NCI-H2171 (cell line): ENCODE measurements at places on chromosomes 11 and 22.

DNA sequence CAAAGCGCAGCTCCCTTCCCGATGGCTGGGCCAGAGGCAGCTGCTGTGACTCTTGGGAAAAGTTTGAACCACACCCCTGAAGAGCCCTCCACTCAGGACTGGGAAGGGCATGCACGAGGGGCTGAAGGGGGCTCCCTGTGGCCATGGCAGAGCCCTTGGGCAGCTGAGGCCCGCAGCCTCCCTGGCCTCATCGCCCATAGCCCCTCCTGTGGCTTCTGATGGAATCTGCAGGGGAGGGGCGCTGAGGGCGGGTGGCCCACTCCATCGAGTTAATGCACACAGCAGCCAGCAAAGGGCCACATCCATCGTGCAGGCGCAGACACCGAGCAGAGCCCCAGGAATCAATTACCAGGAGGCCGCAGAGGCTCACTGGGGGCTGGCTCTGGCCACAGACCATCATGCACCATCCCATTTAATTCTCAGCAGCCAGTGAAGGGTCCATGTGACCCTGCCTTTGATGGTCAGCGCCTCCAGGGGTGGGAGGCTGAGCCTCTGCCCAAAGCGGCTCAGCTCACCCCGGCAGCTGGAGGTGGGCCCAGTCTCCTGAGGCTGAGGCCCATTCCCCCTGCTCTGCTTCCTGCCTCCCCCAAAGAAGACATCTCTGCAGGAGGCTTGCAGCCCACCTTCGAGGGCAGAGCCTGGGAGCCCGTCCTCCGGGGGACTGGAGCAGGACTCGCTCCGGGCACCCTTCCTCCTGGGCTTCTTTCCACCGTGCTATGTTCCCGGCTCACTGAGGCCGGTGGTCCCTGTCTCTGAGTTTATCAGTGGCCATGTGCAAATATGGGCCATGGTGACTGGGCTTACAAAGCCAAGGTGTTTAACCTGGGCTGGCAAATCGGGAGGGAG, 1410.2 kb downstream of the BRD1 start:
- DNase-seq, result no peak

- no peak for DNase-seq
Measured at GRCh38 chr11:25562417-25562816, 769.5 kb upstream of the ANO3 start.

GRCh38 chr11:123187665-123188507, 7.2 kb downstream of the CLMP start:
- DNase-seq, result no peak

DNA sequence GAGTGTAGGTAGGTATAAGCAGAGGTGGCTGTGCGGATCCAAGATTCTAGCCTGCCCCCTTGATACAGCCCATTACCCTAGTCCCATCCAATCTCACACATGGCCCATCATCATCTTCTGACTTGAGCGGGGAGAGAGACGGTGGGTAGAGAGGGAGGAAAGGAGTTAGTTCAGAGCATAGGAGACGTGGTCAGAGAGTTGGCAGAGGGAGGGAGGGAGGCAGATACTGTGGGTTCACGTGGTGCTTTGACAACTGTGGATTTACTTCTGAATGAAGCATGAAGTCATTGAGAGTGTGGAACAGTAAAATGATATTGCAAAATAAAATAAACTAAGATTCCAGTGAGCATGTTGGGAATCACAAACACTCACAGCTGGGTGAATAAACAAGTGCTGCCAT, 31.4 kb upstream of the VPREB1 start:
- no peak for DNase-seq

DNA sequence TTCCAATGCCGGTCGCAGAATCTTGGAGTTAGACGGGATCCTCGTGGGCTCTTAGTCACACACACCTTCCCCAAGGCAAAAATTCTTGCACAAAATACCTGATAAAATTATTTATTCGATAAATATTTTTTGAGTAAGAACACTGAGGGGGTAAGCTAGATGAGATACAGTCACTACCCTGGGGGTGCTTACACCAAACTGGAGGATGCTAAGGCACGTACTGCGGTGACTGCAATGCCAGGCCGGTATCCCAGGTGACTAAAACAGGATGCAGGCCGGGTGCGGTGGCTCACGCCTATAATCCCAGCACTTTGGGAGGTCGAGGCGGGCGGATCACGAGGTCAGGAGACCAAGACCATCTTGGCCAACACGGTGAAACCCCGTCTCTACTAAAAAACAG, 1.7 kb upstream of the MRTFA start:
- no peak for DNase-seq

- no peak for DNase-seq
Measured at GRCh38 chr11:111723595-111723994, 42.6 kb downstream of the PPP2R1B start.

DNA sequence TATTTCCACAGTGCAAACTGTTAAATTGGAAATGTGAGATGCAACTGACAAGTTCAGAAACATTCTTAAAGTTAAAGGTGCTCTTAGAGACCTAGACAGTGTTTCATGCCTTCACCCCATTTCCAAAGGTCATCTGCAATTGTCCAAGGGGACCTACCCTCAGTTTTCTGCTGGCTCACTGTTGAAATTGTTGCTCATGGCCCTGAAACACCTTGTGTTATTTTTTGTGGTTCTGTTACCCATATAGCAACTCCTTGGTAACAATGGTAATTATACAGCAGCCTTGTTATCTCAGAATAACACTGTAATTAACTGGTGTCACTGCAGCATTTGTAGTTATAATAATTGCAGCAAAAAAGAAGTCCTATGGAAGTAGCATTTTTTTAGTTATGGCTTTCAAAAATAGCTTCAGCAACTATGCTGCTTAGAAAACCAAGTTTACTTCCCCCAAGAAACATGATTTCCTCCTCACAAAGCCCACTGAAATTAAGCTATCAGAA, 49.2 kb upstream of the CCDC34 start:
- no peak for DNase-seq

GRCh38 chr22:44103735-44104480, 76.8 kb upstream of the PARVG start:
- DNase-seq, result no peak

- no peak for DNase-seq
Measured at GRCh38 chr11:122103321-122103720, 12.7 kb downstream of the BLID start.

DNA sequence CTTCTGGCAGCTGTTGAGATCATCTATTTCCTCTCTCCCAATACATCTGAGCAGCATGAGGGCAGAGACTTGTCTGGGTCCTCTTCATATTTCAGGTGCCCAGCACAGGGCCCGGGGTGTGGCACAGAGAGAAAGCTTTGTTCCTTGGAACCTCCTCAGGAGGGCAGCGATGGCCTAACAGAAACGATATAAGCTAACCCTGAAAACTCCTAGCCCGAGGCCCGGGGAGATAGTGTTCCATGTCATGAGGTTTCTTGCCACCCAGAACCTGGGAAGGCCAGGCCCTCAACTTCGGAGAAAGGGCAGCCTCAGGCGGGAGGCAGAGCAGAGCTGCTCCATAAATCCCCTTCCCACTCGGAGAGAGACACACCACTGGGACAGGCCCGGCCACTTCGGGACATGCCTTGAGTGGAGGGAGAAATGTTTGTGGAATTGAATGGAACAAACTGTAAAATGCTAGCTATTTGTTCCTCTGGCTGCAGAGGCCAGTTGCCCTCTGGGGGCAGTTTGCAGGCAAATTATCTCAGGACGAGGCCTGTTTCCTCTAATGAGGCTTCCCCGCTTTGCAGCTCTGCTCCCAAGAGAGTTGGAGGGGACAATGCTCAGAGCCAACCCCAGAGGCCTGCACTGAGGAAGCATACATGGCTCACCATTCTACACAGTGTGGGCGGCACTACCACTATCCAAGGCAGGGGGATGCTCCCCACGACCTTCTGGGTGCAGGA, 11.6 kb downstream of the ARRB1 start:
- no peak for DNase-seq

DNA sequence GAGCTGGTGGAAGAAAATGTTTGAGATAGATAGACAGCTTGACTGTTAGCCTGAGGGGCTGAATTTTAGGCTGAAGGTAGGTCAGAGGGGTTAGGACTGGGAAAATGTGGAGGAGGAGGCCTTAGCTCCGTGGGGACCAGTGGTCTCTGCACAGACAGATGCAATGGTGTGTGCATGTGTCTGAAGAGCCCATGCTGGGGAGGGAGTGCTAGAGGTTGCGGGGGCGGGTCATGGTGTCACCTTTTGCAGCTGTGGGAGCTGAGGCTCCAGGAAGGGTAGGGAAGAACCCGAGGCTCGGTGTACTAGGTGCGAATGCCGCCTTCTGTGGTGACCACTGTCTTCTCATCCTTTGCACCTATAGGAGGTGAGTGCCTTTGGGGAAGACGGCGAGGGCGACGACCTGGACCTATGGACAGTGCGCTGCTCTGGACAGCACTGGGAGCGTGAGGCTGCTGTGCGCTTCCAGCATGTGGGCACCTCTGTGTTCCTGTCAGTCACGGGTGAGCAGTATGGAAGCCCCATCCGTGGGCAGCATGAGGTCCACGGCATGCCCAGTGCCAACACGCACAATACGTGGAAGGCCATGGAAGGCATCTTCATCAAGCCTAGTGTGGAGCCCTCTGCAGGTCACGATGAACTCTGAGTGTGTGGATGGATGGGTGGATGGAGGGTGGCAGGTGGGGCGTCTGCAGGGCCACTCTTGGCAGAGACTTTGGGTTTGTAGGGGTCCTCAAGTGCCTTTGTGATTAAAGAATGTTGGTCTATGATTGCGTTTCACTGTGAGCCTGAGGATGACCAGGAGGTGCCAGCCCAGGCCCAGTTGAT, 1.6 kb downstream of the SDF2L1 start:
- no peak for DNase-seq

- DNase-seq, result no peak
Measured at GRCh38 chr22:24230911-24231656, 13.8 kb downstream of the GGT5 start.

GRCh38 chr11:86064220-86064803, 4.6 kb downstream of the PICALM start:
- DNase-seq, result no peak

- no peak for DNase-seq
Measured at GRCh38 chr11:2794046-2794967, 91.3 kb downstream of the CDKN1C start.

GRCh38 chr11:104339380-104339831, 175.5 kb upstream of the PDGFD start:
- DNase-seq, result no peak

DNA sequence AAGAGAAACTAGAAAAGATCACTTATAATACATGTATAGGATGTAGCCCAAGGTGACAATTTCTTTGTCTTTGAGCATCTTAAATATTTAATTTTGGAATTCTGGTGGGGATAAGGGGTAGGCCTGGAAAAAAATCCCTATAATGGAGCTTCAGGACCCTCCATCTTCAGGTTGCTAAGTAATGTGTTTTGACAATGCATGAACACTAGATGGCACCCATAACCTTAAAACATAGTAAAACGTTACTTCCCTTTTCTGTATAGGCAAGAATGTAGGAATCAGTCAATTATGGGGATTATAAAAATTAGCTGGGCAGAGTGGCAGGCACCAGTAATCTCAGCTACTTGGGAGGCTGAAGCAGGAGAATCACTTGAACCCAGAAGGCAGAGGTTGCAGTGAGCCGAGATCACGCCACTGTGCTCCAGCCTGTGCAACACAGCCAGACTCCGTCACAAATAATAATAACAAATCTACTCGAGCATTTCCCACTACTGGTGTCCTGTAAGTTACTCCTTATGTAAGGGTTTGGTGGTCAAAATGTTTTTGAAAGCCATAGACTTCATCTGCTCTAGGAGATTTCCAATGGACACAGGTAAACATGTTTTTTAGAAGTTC, 541.9 kb upstream of the CCDC90B start:
- no peak for DNase-seq

DNA sequence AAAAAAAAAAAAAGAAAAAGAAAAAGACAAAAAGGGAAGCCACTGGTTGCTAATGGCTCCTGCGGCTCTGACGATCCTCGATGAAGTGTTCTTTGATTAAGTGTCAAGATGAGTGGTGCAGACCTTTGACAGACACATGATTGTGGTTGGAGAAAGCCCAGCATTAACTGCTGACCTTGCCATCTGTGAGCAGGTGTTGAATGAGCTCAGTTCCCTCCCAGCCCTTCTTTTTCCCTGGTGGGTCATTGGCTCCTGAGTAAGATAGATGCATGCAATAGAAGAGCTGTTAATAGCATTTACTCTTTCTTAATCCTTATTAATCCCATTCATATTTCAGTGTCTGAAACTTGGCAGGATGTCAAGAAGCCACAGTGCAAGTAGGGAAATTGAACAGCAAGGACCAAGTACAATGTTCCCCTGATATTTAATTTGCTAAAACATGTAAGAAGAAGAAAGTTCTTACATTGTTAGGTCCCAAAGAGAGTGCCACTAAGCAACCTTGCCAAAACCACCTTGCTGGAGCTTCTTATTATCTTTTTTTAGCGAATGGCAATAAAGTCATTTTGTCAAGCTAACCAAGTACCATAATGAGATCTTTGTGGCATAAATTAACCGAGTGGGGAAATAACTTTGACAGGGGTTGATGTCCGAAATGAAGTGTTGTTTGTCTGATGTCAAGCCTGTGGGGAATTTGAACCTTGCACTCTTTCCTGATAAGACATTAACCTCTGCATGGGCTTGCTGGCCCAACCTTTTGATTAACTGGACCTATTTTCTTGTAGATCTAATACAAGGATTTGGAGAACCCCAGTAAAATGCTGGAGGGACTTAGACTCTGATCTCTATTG, 113.7 kb downstream of the PTPRJ start:
- DNase-seq, result no peak
